ENCODE measurements at places on chromosomes 13 and 19. TPM values are rescaled to one million over a fixed set of nuclear protein-coding genes. Genes with fewer than 3 reads are reported as not detected.

ZNF813 gene
- 7.4 TPM for polyA plus RNA-seq

- no peak for DNase-seq
Measured at GRCh38 chr19:30061223-30062064, 119.4 kb downstream of the URI1 start.

- no peak for DNase-seq
Measured at GRCh38 chr13:34217343-34218025, 399.5 kb downstream of the RFC3 start.

DNA sequence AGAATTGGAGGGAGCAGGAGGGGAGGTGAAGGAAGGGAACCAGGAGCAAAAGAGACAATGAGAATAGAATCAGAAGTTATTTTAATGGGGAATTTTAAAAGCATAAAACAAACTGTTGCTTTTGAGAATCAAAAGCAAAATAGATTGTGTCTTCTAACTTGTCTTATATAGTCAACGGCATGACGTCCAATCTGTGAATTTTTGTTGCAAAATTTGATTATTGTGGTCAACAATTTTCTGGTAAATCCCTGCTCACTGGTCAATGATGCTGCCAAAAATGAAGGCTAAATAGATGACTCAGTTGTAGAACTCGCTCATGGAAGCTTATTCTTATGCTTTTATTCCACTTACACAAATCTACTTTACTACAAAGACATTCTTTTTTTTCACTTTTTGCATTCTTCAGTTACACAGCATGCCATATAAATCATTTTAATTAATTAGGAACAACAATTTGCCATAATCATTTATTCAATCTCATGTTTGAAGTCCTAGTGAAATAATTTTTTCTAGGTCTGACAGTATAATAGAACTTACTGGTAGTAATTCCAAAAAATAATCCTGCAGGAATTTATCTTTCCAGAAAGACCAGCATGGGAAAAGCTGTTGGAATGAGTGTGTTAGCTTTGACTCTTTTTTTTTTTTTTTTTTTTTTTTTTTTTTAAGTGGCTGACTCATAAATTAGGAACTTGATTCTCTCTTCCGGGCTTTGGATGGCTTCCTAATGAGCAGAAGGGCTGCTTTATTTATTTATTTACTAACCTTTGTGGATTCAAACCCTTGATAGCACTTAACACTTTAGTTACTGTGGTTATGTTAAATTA, 256.9 kb downstream of the SPRY2 start:
- DNase-seq, result peak; percentile 21

GRCh38 chr19:40190891-40191835, at the start of gene MAP3K10:
Gene MAP3K10 (plus strand): TSS chr19:40191426. CDS start chr19:40192032, 606 bp downstream.
- peak; percentile 30 for DNase-seq

GRCh38 chr13:91168386-91168711, 179.1 kb upstream of the MIR17HG start:
- no peak for DNase-seq

- DNase-seq, result no peak
Measured at GRCh38 chr13:66659701-66660467, 570.3 kb downstream of the PCDH9 start.

DNA sequence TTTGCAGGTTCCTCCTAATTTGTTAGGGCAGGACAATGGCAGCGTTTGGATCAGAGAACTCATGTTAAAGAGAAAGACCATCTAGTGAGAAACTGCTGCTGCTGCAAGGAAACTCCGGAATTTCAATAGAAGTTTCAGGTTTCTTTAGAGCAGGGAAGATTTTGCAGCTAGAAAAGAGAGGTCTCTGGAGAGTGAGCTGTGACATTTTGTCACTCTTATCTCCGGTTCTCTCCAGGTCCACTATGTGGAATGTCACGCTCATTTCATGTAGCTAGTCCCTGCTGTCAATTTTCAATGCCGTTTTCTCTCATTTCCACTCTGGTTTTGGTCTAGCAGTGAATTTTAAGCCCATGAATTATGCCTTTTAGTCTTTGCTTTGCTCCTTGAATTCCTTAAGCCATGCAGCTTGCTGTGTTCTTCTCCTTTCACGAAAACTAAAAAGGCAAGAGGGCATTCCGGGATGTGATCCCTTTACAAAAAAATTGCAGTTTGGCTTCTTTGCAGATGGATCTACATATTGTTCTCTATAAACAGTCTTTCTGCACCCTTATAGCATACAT, 46.7 kb upstream of the POSTN start:
- no peak for DNase-seq
